ENCODE measurements at places on chromosomes 4 and X. TPM values are rescaled to one million over a fixed set of nuclear protein-coding genes. Genes with fewer than 3 reads are reported as not detected.

The RHOXF1 gene
- total RNA-seq, result not detected

The ADH5 gene
- 116 TPM for total RNA-seq

The UGT2A1 gene
- total RNA-seq, result not detected

The GRIA2 gene
- not detected for total RNA-seq

The CORIN gene
- total RNA-seq, result 2.4 TPM

The PABPC5 gene
- total RNA-seq, result 0.74 TPM

The SLC26A1 gene
- not detected for total RNA-seq

The SATL1 gene
- not detected for total RNA-seq

The TMEM154 gene
- 6.2 TPM for total RNA-seq

The CLDN24 gene
- total RNA-seq, result not detected
